EH (cell line): ENCODE measurements at places on chromosomes 5 and 9.

GRCh38 chr9:134621558-134622110 lies 20.0 kb upstream of the COL5A1 start:
- no peak for DNase-seq

GRCh38 chr9:126049896-126050604 lies 276.6 kb upstream of the MVB12B start:
- no peak for DNase-seq

- peak; percentile 53 for DNase-seq
These were observed 159.2 kb downstream of the CDC42SE2 start for GRCh38 chr5:131423056-131423455.

- peak; percentile 93 for DNase-seq
These were observed 1.9 kb upstream of the RGMB start for GRCh38 chr5:98771382-98772109.

DNA sequence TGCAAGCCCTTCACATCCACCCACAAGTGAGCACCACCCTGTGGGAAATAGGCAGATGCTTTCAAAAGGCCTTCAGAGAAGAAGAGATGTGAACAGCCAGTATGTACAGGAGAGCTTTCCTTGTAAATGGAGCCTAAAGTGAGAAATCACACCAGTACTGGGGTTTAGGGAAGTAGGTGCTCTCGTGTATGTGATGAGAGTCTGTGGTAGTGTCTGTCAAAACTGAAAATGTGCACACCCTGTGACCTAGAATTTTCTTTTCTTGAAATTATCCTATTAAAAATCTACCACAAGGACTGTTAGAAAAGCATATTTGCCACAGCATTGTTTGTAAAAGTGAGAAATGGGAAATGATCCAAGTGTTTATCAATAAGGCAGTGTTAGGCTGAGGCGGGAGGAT lies 16.6 kb downstream of the OTULINL start:
- DNase-seq = no peak

DNA sequence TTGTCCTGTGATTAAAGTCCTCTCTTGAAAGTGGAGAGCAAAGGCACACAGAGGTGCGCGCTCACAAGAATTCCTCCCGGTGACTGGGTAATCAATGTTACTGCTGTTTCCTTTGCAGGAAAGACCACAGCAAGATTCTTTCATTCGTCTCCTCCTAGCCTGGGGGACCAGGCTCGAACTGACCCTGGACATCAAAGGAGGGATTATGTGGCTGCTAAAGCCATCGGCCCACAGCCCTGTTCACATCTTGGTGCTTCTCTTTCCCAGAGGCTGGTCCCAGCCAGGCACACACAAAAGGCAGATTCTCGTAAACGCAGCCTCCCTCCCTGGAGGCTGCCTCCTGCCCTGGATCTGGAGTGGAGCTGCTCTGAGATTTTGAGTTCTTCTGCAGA lies 230.9 kb downstream of the FANCC start:
- no peak for DNase-seq
